ENCODE measurements at places on chromosomes 11 and 22.
A peak's percentile ranks its signal among the peaks of the same experiment; 100 is the strongest.

GRCh38 chr11:107621081-107621480 is 30.1 kb downstream of the ELMOD1 start:
- DNase-seq = no peak

DNA sequence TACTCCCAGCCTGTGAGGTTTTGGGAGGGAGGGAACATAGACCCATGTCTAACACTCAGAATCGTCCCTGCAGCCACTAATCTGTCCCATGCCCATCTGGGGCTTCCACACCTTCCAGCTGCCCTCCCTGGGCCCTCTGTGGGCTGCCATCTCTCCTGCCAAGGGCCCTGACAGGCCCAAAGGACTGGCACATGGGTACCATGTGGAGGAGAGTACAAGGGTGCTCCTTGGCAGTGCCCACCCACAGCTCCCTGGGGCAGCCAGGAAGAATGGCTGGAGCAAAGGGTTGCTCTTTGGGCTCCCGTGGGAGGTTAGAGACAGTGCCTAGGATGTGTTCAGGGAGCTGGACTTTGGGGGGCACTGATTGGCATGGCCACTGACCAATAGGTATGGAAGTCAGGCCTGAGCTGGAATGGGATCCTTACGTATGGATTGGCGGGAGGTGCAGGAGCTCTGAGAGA is 56.8 kb downstream of the CD82 start:
- DNase-seq = no peak

- no peak for DNase-seq
Observed at GRCh38 chr11:35539781-35540281, 14.4 kb upstream of the PAMR1 start.

GRCh38 chr11:114209904-114210303 is 86.3 kb upstream of the NNMT start:
- no peak for DNase-seq

GRCh38 chr11:20029193-20029592 is 131.1 kb downstream of the DBX1 start:
- DNase-seq = no peak

DNA sequence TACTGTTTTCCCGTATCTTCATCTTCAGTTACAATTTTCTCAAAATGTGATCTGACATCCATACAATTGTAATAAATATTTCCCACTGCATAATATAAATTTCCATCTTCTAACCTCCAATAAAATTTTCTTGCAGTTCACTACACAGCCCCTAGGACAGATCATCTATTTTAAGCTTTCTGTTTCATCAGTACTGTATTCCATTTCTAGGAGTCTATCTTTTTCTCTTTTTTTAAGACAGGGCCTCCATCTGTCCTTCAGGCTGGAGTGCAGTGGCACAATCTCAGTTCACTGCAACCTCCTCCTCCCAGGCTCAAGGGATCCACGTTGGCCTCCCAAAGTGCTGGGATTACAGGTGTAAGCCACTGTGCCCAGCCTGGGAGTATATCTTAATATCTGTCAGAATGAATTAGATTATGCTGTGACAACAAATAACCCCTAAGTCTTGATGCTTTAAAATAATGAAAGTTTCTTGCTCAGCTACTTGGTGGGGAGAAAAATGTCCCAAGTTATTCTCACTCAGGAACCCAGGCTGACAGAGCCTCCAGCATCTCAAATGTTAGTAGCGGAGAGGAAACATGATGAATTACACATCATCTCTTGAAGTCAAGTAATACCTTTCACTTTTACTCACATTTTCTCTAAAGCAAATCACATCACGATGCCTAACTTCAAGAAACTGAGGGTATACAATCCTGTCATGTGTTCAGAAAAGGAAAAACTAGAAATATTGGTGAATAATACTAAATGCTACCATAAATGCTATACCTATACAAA is 92.2 kb downstream of the BUD13 start:
- DNase-seq = no peak

DNA sequence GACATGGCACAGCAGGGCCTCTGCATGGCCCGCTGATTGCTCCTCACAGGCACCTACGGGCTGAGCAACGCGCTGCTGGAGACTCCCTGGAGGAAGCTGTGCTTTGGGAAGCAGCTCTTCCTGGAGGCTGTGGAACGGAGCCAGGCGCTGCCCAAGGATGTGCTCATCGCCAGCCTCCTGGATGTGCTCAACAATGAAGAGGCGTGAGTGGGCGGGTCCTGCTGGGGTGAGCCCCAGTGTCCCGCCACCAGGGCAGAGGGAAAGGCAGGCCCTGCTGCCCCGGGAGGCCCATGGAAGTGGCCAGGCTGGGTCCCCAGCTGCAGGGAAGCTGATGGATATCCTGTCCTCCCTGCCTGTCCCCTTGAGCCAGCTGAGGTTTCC is 18.6 kb upstream of the DGCR8 start:
- no peak for DNase-seq

DNA sequence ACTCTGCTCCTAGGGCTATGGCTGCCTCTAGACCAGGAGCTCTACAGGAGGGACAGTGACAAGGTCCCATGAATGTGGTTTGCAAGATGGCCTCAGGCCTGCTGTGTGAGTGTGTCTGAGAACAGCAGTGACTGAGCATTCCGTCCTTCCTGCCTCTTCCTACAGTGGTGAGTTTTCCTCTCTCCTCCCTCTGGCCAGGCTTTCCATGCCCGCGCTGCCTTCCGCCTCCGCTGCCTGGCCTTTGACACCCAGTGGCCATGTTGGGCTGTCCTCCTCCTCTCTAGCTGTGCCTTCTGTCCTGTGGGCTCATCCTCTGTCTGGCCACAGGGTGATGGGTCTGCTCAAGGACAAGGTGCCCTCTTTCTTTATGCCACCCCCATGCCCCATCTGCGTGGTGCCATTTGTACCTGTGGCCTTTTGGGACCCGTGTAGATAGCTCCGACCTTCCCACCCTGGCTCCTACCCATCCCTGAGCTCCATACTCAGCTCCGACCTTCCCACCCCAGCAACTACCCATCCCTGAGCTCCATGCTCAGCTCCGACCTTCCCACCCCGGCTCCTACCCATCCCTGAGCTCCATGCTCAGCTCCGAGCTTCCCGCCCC is 970.4 kb downstream of the BRD1 start:
- no peak for DNase-seq

DNA sequence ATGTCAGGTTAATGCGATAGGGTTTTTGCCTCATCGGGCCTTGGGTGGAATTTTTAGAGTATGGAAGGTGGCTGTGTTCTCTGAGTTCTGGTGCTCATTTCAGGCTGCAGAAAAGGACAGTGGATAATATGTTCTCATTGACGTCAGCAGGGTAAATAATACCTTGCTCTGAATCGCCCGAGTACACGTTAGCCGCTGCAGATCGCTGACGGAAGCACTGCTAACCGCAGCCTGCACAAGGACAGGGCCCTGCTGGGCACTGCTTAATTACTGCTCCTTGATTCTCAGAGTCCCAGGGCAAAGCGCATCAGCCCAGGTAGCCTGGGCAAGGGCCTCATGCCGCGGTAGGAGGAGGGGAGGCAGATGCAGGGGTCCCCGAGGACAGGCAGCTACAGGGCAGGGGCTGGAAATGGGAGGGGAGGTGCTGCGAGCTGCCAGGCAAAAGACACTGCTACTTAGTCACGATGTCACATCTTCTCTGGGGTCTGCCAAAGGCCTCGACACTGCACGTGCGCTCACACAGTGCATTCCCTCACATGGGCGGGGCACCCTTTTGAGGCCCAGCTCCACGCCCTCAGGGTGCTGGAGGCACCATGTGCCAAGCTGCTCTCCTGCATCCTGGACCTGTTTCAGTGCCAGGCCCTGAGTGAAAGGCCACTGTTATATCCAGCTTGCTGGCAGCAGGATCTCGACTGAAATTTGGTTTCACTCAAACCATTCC is 35.2 kb downstream of the PPP2R1B start:
- no peak for DNase-seq

GRCh38 chr11:94803491-94803890 is 35.3 kb downstream of the AMOTL1 start:
- no peak for DNase-seq

DNA sequence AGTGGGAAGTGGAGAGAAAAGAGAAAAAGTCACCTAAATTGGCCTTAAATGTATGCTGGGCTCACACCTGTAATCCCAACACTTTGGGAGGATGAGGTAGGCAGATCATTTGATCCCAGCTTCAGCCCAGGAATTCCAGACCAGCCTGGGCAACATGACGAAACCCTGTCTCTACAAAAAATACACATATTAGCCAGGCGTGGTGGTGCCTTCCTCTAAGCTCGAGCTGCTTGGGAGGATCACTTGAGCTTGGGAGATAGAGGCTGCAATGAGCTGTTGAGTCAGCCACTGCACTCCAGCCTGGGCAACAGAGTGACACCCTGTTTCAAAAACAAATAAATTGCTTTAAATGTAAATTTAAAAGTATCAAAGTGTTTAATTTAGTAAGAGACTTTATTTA is 3.9 kb downstream of the CBL start:
- DNase-seq = no peak

GRCh38 chr22:25066861-25067435 is 114.4 kb downstream of the KIAA1671 start:
- DNase-seq = no peak

- DNase-seq = no peak
Observed at GRCh38 chr22:50047346-50047745, 10.8 kb downstream of the TTLL8 start.

DNA sequence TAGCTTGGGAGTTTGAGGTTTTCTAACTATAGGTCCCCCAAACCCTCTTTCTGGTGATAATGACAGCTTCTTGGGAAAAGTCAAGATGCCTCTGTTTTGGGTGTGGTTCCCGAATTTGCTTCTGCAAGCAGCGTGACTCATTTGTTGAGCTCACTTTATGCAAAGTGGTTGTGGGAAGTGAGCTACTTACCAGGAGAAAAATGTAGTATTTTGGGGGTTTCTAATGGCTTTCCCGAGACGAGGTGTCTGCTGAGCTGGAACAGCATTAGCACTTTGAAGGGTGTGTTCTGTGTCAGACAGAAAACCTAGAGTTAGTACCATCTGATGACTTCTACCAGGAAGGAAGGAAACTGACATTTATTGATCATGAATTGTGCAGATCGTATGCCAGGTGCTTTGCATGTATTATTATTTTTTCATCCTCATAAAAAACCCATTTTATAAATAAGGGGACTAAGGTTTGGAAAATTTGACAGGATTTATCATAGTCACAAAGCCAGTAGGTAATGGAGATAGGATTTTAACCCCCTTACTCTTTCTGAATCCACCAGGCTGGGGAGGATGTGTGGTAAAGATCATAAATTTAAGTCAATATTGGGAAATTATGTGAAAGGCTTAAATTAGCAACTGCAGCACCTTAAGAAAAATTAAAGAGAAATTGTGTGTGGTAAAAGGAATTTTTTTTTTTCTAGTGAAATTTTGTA is 108.8 kb upstream of the CD44 start:
- DNase-seq = no peak

- DNase-seq = peak; percentile 6
Observed at GRCh38 chr11:32870676-32871075, 21.9 kb upstream of the QSER1 start.

GRCh38 chr11:125155100-125155444 is 9.5 kb upstream of the PKNOX2 start:
- no peak for DNase-seq

- DNase-seq = peak; percentile 25
Observed at GRCh38 chr11:65279741-65280440, 18.1 kb downstream of the POLA2 start.

DNA sequence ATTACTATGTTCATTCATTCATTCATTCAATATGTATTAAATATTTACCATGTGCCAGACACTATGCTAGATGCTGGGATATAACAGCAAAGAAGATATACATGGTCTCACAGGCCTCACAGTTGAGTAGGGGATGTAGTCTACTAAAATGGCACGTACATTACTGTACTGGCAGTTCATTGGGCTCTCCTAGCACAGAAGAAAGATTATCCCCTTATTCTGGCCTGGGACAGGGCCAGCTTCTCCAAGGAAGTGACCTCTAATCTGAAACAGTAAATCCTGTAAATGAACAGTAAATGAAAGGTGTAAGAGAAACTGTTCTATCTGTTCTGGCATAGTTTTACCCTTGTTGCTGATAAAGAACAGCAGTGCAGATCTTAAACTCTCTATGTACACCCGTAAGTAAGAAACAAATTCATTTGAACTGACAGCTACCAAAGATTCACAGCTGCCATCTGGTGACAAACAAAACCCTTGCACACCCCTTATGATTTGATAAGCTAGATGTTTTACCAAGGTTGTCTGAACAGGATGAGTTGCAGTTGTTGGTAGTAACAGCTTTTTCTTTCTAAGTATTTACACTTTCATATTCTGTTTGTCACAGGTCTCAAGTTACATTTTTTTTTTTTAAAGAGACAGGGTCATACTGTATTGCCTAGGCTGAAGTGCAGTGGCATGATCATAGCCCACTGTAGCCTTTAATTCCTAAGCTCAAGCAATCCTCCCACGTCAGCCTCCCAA is 263.1 kb downstream of the TMEM135 start:
- no peak for DNase-seq

- DNase-seq = no peak
Observed at GRCh38 chr11:790721-791564, 1.1 kb upstream of the CEND1 start.

GRCh38 chr11:47478651-47479329 is 29.9 kb upstream of the RAPSN start:
- no peak for DNase-seq

DNA sequence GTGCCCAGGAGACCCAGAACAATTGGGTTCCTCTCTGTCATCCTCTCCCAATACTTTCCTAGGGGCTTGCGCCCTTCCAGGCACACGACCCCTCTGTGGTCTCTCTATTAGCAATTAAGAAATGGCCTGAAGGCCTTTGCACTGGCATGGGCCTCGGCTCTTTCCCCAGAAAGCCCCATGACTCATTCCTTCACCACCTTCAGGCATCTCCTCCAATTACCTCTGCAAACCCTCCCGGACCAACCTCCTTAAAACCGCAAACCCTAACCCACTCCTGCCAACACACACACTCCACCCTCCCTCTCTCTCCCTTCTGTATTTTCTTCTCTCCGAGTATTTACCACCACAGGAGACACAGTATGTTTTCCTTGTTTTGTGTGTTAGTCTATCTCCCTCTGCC is 36.7 kb downstream of the LARGE1 start:
- no peak for DNase-seq

DNA sequence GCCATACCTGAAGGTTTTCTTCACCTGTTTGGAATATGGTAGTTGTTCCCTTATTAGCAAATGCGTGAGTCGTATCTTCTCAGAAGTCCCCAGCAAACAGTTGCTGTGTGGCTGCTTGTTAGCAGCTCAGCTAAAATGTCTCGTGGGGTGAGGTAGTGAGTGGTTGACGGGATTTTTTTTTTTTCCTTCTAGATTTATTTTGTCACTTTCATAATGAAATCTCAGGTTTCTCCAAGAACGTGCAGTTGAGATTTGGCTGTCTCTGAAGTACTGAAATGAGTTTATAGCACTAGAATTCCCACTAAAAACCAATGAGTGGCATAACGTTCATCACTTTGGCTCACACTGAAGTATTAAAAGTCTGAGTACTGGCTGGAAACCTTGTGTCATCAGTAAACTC is 16.8 kb downstream of the RCN1 start:
- no peak for DNase-seq

- DNase-seq = no peak
Observed at GRCh38 chr11:67538306-67538705, 15.1 kb upstream of the CABP2 start.

DNA sequence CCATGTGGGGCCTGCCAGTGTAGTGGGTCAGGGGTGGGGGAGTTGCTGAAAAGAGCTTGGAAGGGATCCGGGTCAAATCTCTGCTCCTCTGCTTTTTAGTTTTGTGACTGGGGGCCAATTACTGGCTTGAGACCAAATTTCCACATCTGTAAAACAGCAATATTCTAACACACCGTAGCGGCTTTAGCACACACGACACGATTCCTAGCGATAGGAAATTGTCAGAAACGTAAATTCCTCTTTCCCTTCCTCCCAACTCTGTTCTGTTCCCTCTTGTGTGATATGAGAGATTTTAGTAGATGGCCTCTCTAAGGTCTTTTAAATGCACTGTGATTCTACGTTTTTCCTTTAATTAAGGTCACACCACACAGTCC is 71.9 kb downstream of the MICAL2 start:
- no peak for DNase-seq
